Naive thymus-derived CD8-positive, alpha-beta T cell (primary cell): ENCODE measurements at places on chromosomes 4 and X. TPM values are rescaled to one million over a fixed set of nuclear protein-coding genes. Genes with fewer than 3 reads are reported as not detected.

- H3K27ac ChIP-seq, result no peak overlapping the region
- peaks cover 4% of the 10 kb centered on the region for H3K4me1 ChIP-seq
- DNase-seq, result peak; percentile 6
- H3K27me3 ChIP-seq, result peaks cover 2% of the 10 kb centered on the region
- H3K4me3 ChIP-seq, result no peak overlapping the region
- no peaks in the 10 kb centered on the region for H3K36me3 ChIP-seq
Observed at GRCh38 chrX:71998836-71999509, 88.3 kb downstream of the NHSL2 start.

- DNase-seq, result no peak
- H3K4me3 ChIP-seq, result no peak overlapping the region
- H3K36me3 ChIP-seq, result no peaks in the 10 kb centered on the region
- no peaks in the 10 kb centered on the region for H3K27me3 ChIP-seq
- H3K4me1 ChIP-seq, result peaks cover 43% of the 10 kb centered on the region
Observed at GRCh38 chr4:119136546-119136945, 914 bp downstream of the MYOZ2 start.

- no peaks in the 10 kb centered on the region for H3K4me1 ChIP-seq
- no peaks in the 10 kb centered on the region for H3K27me3 ChIP-seq
- DNase-seq, result no peak
- H3K36me3 ChIP-seq, result no peaks in the 10 kb centered on the region
Observed at GRCh38 chrX:100083211-100083610, 326.9 kb downstream of the PCDH19 start.

DNA sequence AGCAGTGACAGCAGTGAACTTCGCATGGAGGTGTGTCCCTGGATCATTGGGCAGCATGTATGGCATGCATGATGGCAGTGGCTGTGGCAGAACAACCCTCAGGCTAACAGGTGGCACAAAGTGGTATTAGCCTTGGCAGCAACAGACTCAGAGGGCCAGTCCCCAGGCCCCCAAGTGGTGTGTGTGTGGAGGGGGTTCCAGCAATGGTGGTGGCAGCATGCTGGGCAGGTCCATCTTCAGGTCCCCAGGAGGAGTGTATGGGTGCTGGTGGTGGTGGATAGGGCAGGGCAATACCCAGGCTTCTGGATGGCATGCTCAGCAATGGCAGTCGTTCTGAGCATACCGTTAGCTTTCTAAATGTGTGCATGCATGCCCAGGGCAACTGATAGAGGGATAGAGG lies 923.7 kb downstream of the PDHA2 start:
- H3K27ac ChIP-seq, result no peak overlapping the region
- H3K36me3 ChIP-seq, result no peaks in the 10 kb centered on the region
- H3K4me3 ChIP-seq, result no peak overlapping the region
- no peaks in the 10 kb centered on the region for H3K27me3 ChIP-seq
- no peaks in the 10 kb centered on the region for H3K4me1 ChIP-seq

DNA sequence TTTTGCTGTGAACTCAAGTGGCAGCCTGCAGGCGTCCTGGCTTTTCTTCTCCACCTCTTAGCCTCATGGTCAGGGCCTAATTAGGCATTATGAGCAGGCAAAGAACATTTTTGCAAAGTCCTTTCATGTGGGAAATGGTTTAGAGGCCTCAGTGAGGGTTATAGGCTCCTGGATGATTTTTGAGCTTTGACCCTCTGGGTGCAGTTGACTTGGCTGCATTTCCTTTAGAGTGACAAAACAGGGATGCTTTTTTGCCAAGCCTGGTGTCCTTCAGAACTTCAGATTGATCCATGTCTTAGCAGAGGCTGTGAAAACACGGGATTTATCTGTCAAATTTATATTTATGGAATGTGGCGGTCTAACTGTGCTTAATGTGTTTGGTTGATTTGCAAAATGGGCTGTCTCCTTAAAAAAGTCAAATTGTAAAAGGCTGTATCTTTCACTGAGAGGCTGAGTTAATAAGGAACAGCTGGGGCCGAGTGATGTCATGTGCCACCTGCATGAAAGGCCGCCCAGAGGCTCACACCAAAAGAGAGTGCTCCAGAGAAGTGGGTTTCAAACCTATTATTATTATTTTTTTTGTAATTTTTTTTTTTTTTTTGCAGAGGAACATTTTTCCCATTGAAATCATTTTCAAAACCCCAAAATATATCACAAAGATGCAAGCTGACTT lies 192.2 kb upstream of the ARX start:
- H3K4me1 ChIP-seq, result no peaks in the 10 kb centered on the region
- no peak overlapping the region for H3K27ac ChIP-seq
- no peaks in the 10 kb centered on the region for H3K27me3 ChIP-seq
- no peak overlapping the region for H3K4me3 ChIP-seq
- no peak for DNase-seq

- H3K27ac ChIP-seq, result no peak overlapping the region
- no peak for DNase-seq
- H3K36me3 ChIP-seq, result peaks cover 11% of the 10 kb centered on the region
- H3K4me1 ChIP-seq, result peaks cover 5% of the 10 kb centered on the region
- H3K4me3 ChIP-seq, result no peak overlapping the region
- H3K27me3 ChIP-seq, result no peaks in the 10 kb centered on the region
Observed at GRCh38 chr4:76515975-76516843, 81.2 kb downstream of the SHROOM3 start.

The CLNK gene
- total RNA-seq, result not detected

DNA sequence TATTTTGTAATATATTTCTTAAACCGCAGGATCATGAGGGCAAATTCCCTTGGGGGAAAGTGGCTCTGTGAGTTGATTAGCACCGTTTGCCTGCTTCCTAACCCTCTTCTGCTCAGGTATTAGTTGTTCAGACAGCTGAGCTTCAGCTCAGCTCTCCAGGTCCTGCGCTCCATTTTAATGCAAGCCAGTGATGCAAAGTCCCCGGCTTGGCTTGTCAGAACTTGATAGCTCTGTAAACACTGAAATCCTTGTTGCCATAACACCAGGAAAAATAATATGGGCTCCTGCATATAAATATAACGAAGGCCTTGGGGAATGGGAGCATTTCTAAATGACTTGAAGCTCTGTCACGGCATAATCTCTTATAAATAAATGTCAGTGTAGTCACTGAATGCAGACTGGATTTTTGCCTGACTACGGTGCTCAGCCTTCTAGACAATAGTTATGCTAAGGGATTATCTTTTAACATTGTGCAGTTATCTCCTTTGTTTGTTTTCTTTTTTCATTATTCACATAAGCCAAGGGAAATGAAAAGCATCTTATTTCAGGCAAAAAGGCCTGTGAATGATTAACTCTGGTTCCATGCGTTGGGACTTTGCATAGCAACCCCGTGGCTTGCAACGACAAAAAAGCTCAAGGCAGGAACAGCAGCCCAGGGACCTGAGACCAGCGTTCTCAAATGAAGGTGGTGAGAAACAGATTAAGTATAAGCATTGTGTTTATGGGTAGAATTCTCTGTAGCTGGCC lies 253.2 kb downstream of the SPRY1 start:
- H3K27me3 ChIP-seq, result no peaks in the 10 kb centered on the region
- H3K36me3 ChIP-seq, result no peaks in the 10 kb centered on the region
- DNase-seq, result no peak

The P2RY4 gene
- 0.55 TPM for total RNA-seq

The TLR2 gene
- 2.7 TPM for total RNA-seq

DNA sequence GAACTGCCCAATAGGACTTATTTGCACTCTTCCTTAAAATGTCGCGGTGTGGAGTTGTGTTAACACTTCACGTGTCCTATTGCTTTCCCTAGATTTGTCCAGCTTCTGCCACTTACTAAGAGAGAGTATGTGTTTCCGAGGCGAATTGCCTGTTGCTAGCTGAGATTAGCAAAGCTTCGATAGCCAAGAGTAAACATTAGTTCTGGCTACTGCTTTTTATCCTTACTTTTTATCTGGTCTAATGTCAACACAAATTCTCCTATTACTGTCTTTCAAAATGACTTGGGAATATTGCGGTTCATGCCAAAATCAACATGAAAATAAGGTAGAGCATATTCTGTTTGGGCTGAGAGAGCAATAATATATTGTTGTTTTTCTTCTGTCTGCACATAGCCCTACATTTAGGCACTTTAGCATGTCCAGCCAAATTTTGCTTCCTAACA lies 90.4 kb upstream of the VEGFC start:
- no peaks in the 10 kb centered on the region for H3K36me3 ChIP-seq
- no peak overlapping the region for H3K27ac ChIP-seq
- no peaks in the 10 kb centered on the region for H3K4me1 ChIP-seq
- H3K27me3 ChIP-seq, result peaks cover 1% of the 10 kb centered on the region
- DNase-seq, result no peak

The GAGE2A gene
- not detected for total RNA-seq

GRCh38 chr4:107468812-107469211 lies 251.2 kb downstream of the PAPSS1 start:
- no peaks in the 10 kb centered on the region for H3K36me3 ChIP-seq
- no peaks in the 10 kb centered on the region for H3K4me1 ChIP-seq
- no peak overlapping the region for H3K4me3 ChIP-seq
- H3K27ac ChIP-seq, result no peak overlapping the region
- peaks cover 10% of the 10 kb centered on the region for H3K27me3 ChIP-seq

- H3K4me1 ChIP-seq, result no peaks in the 10 kb centered on the region
- DNase-seq, result no peak
- H3K27me3 ChIP-seq, result no peaks in the 10 kb centered on the region
Observed at GRCh38 chrX:130378024-130378669, 7.3 kb downstream of the GPR119 start.

- peaks cover 2% of the 10 kb centered on the region for H3K4me1 ChIP-seq
- H3K36me3 ChIP-seq, result peaks cover 11% of the 10 kb centered on the region
- no peaks in the 10 kb centered on the region for H3K27me3 ChIP-seq
Observed at GRCh38 chr4:38752372-38752940, 30.3 kb downstream of the TLR10 start.

DNA sequence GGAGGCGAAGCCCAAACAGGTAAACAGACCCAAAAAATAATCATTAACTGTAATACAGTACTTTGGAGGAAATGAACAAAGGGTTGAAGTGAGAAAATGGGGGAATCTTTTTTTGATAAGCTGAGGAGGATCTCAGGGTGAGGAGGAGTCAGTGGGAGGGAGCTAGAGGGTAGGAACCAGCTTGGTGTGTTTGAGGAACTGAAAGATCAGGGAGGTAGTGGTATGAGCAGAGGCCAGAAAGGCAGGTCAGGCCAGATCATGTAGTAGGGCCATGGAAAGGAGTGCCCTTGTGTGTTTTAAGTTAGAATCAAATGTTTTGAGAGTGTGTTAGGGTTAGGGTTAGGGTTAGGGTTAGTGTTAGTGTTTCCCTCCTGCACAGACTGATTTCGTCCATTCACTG lies 48.8 kb downstream of the PPP2R2C start:
- no peak for DNase-seq
- no peaks in the 10 kb centered on the region for H3K4me1 ChIP-seq
- peaks cover 14% of the 10 kb centered on the region for H3K27me3 ChIP-seq
- H3K4me3 ChIP-seq, result no peak overlapping the region
- no peaks in the 10 kb centered on the region for H3K36me3 ChIP-seq
- no peak overlapping the region for H3K27ac ChIP-seq

DNA sequence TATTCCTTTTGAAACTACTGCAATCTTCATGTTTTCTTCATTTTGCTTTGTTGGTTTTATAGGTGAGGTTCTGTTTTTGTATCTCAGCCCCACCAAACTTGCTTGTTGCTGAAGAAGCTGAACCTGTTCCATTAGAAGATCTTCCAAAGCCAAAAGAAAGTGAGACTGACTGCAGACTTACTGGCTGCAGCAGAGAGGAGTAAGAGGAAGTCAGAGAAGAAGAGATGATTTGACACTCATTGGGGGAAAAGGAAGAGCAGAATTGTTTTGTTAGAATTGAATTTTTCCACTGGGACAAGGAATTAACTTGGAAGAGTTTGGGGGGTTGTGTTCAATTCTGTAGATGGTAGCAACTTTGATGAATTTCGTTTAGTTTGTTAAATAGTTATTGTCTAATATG lies 3.1 kb downstream of the TEX13D start:
- peaks cover 23% of the 10 kb centered on the region for H3K4me1 ChIP-seq
- no peaks in the 10 kb centered on the region for H3K27me3 ChIP-seq
- no peak for DNase-seq
- H3K27ac ChIP-seq, result no peak overlapping the region
- no peaks in the 10 kb centered on the region for H3K36me3 ChIP-seq
- H3K4me3 ChIP-seq, result no peak overlapping the region

DNA sequence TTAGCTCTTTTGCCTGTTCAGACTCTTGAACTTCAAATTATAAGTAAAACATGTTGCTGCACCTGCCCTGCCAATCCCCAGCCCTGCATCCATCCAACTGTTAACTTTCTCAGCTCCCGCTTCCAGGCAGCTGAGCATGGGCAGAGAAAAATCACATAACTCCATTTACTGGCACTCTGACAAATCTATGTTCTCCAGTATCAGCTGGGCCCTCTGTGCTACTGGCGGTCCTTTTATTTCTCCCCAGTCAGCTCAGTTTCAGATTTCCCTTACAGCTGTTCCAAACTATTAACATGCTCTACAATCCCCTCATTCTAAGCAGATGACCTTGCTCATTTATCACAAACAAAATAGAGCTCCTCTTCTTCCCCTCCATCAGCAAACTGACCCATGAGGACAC lies 240.4 kb upstream of the TET2 start:
- H3K27me3 ChIP-seq, result no peaks in the 10 kb centered on the region
- DNase-seq, result no peak
- no peak overlapping the region for H3K4me3 ChIP-seq
- H3K36me3 ChIP-seq, result no peaks in the 10 kb centered on the region
